ENCODE measurements at places on chromosomes 3 and 15.

GRCh38 chr3:193096076-193096475, 144.9 kb upstream of the PLAAT1 start:
- DNase-seq, result no peak

GRCh38 chr15:36392676-36393266, 186.7 kb upstream of the CDIN1 start:
- no peak for DNase-seq

DNA sequence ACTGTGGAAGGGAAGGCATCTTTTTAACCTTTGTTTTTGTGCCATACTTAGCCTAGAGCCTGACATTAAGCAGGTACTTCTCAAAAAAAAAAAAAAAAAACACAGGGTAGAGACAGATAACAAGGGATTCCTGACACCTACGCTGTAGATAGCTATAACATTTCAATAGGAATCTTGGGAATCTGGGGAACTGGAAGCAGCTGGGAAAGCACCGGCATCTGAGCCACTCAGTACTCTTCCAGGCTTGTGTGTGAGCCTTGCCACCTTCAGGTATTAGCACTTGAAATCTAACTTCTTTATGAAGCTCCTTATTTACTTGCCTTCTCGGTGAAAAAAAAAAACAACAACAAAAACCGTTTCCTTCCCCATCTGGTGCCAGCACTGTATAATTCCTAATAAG, 46.8 kb downstream of the PIK3CA start:
- DNase-seq, result no peak

- no peak for DNase-seq
These were observed 1.0 kb downstream of the LRCH3 start for GRCh38 chr3:197791892-197792647.

GRCh38 chr15:91150502-91151160, 50.6 kb downstream of the SV2B start:
- DNase-seq, result no peak

DNA sequence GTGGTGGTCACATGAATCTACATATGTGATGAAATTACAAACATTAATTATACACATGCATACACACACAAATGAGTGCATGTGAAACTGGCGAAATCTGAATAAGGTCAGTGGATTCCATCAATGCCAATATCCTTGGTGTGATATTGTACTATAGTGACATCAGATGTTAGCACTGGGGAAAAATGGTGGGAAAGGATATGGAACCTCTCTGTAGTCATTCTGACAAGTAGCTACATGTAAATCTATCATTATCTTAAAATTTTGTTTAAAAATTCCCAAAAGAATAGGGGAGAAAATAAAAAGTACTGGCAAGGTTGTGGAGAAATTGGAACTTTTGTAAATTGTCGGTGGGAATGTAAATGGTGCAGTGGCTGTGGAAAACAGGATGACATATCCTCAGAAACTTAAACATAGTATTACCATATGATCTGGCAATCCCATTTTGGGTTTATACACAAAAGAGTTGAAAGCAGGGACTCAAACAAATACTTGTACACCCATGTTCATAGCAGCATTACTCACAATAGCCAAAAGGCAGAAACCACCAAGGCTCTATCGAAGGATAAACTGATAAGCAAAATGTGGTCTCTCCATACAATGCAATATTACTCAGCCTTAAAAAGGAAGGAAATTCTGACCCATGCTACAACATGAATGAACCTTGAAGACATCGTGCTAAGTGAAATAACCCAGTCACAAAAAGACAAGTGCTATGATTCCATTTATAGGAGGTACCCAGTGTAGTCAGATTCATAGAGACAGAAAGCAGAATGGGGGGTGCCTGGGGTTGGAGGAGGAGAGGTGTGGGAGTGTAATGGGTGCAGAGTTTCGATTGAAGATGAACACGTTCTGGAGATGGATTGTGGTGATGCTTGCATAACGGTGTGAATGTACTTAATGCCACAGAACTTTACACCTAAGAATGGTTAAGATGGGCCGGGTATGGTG, 25.3 kb upstream of the HRH1 start:
- no peak for DNase-seq

- no peak for DNase-seq
These were observed 524.5 kb upstream of the TGFBR2 start for GRCh38 chr3:30081904-30082303.

- no peak for DNase-seq
These were observed 56.8 kb upstream of the CHD2 start for GRCh38 chr15:92843326-92843725.

GRCh38 chr15:56794165-56794552, 60.9 kb upstream of the ZNF280D start:
- no peak for DNase-seq

- no peak for DNase-seq
These were observed 50.0 kb downstream of the MB21D2 start for GRCh38 chr3:192867645-192868044.

DNA sequence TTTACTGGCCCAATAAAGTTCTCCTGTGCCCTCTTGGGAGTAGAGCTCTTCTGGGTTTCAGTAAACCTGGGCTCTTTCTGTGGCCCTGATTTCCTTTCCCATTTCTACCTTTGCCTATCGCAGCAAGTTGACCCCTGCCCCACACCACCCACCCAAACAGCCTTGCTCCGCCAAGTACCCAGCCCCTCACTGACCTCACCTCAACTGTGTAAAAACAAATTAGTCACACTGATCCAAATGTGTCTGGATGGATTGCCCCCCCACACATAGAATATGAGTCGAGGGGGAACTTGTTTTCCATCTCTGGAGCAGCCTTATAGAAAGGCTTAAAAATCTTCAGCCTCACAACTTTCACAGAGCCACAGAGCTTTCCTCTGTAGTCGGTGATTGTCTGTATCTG, 28.6 kb upstream of the VEPH1 start:
- DNase-seq, result no peak

GRCh38 chr3:186003610-186004009, 65.8 kb upstream of the TRA2B start:
- no peak for DNase-seq

DNA sequence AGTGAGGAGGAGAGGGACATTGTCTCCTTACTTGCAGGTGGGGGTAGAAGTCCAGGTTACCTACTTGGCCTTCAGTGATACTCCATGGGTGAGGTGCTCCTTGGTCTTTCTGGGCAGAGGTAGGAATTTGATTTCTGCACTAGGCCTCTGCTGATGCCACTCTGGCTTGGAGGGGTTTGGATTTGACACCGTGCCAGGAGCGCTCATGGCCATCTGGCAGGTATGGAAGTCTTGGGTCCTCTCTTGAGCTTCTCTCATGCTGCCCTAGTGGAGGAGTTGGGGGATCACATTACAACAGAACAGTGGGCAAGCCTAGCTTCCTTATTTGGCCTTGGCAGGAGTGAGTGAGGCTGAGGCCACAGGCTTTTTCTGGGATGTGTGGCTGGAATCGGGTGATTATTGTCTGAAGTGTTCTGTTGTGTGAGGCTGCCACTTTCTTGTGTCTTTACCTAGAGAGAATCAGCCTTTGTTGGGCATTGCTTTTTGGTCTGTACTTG, 525.0 kb downstream of the GABRG3 start:
- no peak for DNase-seq

GRCh38 chr3:73752338-73752737, 127.6 kb upstream of the PDZRN3 start:
- no peak for DNase-seq

- no peak for DNase-seq
These were observed 28.0 kb upstream of the GABRA5 start for GRCh38 chr15:26838742-26839460.

DNA sequence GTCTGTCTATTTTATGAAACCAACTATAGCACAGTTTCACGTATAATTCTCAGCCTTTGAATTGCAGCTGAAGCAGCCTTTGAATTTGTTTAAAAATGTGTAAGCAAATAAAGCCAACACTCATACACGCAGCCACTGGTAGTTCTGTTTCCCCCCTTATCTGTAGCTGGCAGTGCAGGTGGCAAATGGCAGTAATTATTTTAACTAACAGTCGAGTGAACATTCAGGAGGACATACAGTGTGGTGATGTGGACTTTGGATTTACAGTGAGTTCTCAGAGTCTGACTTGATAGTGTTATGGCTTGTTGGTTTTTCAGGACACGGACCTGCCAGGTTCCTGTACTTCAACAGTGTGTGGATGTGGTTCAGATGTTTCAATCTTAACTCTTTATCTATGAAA, 64.0 kb upstream of the SKOR1 start:
- DNase-seq, result no peak

GRCh38 chr3:29412110-29412509, 131.2 kb downstream of the RBMS3 start:
- DNase-seq, result no peak

DNA sequence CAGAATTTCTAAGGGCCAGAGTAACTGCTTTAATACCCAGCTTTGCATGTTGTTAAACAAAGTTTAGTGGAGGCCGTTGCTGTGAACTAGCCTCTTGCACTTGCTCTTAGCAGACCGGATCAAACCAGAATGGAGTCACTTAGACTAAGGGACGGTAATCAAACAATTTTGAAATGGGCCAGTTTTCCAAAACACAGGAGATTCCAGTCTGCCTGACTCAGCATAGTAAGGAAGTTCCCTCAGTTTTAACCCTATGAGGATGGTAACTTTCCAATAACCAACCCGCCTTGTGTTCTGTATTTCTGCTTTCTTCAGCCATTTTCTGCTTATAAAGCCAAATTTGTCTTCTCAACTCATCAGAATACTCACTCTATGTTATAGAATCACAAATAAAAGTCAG, 77.2 kb upstream of the WDR72 start:
- no peak for DNase-seq

DNA sequence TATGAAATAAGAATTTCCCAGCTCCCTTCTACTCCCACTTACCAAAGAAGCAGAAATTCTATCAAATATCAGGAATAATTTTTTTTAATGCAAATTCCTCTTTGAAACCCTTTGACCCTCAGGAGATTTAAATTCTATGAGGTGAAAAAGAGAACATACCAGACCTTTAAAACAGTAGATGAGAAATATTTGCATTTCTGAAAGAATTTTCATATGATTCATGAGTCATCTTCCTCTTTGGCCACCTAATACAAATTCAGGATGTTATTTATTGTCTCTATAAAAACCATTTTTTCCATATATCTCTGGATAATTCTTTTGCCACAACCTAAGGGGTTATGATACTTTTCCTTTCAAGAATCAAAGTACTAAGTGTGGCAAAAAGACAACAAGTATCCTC, 67.3 kb upstream of the ST3GAL6 start:
- DNase-seq, result no peak

DNA sequence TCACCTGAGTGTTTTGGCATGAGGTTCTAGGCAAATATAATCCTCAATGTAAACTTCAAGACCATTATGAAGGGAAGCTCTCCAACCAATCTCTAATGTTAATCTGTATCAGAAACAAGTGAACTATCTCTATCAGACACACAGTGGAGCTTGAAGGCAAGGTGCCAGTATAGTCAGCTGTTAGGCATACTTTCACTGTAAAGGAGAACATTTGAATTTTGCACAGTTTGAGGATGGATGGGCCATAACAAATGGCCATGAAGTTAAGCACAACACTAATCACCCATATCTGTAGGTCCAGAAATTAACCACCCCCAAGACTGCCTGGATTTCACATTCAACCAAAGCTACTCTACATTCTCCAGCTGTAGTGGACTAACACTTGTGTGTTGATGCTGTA, 69.1 kb upstream of the LMOD3 start:
- DNase-seq, result no peak

DNA sequence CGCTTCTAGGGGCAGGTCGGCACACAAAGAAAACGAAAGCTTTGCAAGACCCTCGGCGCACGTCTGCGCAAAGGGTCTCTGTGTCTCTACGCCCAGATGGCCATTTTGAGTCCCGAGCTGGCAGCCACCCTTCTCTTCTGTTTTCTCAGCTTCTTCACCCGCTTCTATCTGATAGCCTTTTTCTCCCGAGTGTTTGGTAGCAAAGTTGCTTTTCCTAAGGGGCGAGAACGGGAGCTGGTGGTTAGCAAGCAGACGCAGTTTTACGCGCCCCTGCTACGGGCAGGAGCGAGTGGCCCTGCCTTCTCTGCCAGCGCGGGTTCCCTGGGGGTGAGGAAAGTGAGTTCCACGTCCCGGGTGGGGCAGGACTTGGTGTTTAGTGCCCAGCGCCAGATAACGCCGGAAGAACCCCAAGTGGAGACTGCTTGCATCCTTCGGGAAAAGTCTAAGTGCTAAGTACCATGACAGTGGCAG, 2.9 kb upstream of the MKRN2 start:
- no peak for DNase-seq

GRCh38 chr3:196225763-196226364, 9.5 kb downstream of the SLC51A start:
- DNase-seq, result no peak

DNA sequence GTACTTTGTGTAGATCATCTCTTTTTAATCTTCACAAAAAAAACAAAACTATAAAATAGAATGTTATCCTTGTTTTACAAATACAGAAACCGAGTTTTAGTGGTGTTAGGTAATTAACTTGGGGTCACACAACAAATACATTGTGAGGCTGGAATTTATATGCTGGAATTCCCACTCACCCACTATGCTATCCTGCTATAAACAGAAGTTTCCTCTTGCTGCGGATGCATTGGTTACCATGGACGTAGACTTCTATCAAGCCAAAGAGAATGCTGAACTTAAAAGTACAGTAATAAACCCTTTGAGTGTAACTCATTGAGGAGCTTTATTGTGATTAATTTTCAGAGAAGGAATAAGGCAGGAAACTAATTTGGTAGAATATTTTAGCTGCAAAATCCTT, 9.2 kb downstream of the SNAP23 start:
- DNase-seq, result no peak

- no peak for DNase-seq
These were observed 298.4 kb downstream of the FOXP1 start for GRCh38 chr3:71285086-71285485.

DNA sequence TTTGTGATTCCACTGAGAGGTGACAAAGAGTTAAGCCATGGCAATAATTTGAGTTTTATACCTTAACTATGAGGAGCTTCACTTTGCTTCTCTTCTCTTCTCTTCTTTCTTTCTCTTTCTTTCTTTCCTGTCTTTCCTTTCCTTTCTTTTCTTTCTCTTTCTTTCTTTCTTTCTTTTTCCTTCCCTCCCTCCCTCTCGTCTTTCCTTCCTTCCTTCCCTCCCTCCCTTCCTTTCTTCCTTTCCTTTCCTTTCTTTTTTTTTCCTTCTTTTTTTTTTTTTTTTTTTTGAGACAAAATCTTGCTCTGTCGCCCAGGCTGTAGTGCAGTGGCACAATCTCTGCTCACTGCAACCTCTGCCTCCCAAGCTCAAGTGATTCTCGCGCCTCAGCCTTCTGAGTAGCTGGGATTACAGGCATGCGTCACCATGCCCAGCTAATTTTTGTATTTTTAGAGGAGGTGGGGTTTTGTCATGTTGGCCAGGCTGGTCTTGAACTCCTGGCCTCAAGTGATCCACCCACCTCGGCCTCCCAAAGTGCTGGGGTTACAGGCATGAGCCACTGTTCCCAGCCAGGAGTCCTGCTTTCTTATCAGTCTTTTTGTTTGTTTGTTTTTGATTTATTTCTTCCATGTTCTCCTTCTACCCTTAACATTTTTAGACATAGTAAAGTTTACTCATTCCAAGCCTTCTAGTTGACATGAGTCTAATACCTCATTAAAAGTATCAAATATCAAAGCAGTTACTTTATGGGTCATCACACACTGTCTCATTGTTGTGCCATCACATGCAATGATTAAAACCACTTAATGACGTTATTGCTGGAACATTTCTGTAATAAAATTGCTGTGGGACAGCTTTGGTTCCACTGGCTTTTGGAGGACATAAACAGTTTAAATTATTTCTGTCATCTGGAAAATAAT, 29.9 kb downstream of the SLC49A4 start:
- no peak for DNase-seq
